ENCODE measurements at places on chromosomes 1 and 21.

GRCh38 chr1:211524521-211524920 is 32.6 kb upstream of the RD3 start:
- DNase-seq = no peak

DNA sequence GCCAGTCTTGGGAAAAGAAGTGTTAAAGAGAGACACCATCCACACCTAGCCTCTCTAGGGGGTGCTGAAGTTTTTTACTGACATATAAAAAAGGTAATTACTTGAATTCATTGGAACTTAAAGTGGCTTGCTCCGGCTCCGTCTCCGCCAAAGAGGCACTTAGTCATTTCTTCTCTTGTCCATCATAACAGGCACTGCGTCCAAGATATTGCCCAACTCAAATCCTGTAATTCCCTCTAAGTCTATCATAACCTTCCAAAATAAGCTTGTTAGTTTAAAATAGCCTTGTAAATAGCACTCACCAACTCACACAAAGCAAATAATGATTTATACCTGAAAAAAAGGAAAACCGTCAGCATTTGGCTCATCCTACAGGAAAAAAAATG is 160.5 kb downstream of the ZBTB18 start:
- no peak for DNase-seq

DNA sequence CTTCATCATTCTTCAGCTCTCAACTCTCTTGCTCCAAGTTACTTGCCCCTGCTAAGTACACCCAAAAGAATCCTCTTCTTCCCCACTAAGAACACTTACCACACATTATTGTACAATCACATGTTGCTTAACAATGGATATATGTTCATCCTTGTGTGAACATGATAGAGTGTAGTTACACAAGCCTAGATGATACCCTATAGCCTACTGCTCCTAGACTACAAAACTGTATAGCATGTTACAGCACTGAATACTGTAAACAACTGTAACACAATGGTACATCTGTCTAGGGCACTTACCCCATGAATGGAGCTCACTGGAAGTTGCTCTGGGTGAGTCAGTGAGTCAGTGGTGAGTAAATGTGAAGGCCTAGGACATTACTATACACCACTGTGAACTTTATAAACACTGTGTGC is 77.4 kb downstream of the RERE start:
- DNase-seq = no peak

- DNase-seq = no peak
These were observed 438.1 kb downstream of the LMO4 start for GRCh38 chr1:87766737-87767136.

- no peak for DNase-seq
These were observed 10.3 kb downstream of the LAPTM5 start for GRCh38 chr1:30747033-30748008.

DNA sequence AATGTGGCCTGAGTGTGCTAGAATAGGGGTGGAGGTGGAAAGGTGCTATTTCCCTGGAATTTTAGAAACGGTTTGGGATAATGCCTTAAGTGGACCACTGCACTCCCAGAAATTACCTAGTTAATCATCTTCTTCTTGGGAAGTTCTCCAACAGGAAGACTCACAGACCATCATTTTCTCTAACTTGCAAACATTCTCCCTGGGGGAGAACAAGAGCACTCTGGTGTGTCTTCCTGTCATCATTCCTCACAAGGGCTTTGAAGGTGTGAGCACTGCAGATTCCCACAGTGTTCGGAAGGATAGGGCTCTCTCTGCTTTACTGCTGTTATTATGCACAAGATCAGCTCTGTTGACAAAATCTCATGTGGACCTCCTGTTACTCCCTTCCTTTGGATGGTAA is 54.9 kb upstream of the TSPAN2 start:
- no peak for DNase-seq

- DNase-seq = no peak
These were observed 4.9 kb downstream of the PTPN7 start for GRCh38 chr1:202155478-202156021.

DNA sequence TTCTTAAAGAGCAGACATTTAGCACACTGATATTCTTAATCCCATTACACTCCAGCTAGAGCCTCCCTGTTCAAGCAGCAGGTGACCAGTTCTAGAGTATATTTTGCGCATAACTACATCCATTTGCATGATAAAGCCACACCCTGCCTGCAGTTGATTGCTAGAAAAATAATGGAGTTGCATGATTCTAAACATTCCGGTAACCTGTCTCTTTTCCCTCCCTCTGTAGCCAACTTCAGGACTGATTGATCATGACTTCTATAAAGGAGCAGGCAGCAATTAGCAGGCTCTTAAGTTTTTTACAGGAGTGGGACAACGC is 14.9 kb downstream of the ARMH1 start:
- no peak for DNase-seq
